ENCODE measurements at places on chromosomes 13 and 19.

GRCh38 chr13:30466358-30466714 is 600 bp upstream of the HMGB1 start:
- DNase-seq, result no peak

DNA sequence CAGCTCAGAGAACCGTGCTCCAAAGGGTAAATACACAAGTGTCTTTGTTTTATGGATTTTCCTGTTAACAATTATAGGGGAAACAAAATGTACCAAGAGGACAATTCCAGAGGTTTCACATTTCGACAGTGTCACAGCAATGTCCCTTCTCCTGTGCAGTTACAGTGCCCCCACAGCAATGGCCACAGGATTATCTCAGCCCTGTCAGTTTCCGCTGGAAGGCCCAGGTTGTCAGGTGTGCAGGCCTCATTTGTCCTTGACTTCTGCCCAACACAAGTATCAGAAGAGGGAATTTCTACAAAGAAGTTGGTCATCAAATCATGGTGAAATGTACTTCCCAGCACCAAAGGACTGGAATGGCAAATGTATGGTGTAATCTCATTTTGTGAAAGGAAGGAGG is 11.2 kb upstream of the N4BP2L2 start:
- no peak for DNase-seq

DNA sequence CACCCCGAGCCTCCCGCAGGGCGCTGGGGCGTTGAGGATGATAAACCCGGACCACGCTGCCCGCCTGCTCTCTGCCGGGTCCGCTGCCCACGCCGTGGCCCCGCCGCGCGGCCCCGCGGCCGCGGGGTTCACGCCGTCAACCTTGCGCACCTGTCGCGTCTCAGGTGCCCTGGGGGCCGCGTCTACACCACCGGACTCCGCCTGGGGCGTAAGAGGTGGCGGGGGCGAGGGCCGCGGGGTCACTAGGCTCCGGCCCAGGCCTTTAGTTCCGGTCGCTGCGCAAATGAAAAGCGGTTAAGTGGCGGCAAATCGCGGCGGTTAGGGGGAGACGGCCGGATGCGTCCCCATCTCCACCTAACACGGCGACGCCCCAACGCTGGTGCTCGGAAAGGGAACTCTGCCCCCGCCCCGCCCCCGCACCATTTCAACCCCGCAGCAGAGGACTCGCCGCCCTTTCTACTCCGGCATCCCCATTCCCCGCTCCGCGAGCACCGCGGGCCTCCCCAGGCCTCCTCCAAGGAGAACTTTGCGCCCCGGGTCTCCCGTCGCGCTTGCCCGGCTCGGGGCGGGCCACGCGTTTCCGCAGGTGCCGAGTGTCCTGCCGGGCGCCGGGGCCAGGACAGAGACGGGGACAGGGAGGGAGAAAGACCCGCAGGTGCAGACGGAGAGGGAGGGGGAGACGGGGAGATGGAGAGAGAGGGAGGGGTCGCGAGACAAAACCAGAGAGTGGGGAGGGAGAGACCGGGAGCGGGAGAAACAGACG is 4.3 kb downstream of the ONECUT3 start:
- no peak for DNase-seq

GRCh38 chr19:13689085-13689484 is 75.2 kb upstream of the MRI1 start:
- peak; percentile 4 for DNase-seq

DNA sequence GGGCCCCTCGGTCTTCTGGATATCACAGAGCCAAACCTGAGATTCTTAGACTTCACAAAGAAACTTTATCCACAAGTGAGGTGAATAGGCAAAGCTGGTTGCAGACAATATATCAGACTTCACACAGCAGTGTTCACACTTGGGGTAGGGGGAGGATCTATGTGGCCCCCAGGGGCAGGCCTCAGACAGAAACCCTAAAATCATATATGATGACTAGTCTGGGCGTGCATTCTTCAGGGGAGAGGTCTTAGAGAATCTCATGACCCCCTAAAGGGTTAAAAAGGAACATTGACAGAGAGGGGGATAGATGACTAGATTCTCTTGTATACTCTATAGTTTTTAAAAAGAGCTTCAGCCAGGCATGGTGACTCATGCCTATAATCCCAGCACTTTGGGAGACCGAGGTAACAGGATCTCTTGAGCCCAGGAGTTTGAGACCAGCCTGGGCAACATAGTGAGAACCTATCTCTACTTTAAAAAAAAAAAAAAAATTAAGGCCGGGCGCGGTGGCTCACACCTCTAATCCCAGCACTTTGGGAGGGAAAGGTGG is 2.8 kb downstream of the TYROBP start:
- DNase-seq, result no peak

DNA sequence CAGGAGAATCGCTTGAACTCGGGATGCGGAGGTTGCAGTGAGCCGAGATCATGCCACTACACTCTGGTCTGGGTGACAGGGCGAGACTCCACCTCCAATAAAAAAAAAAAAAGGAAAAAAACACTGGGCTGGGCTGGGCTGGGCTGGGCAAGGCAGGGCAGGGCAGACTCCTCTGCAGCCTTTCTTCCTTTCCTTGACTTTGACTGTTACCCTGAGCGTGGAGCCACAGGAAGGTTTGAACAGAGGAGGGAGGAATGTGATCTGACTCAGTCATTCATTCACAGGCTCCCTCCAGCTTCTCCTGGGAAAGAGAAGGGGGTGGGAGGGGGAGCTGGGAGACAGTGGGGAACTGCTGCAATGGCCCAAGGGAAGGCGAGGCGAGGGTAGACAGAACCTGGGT is 2.7 kb upstream of the ACTN4 start:
- no peak for DNase-seq

DNA sequence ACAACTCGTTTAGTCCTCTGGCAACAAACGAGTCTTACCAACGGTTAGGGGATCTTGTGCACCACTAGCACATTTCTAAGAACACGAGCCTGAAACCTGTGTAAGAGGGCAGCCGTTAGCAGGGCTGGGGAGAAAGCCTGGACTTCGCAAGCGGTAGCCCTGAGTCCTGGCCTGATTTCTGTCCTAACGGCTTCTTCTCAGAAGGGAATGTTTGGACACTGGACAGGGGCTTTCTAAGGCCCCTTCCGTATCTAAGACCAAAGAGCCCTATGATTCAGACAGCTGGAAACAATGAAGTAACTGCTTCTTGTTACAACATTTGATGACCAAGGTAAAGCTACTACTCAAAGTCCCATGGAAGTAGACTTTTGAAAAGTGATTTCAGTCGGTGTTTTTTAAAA is 2.2 kb downstream of the ANKRD10 start:
- no peak for DNase-seq

DNA sequence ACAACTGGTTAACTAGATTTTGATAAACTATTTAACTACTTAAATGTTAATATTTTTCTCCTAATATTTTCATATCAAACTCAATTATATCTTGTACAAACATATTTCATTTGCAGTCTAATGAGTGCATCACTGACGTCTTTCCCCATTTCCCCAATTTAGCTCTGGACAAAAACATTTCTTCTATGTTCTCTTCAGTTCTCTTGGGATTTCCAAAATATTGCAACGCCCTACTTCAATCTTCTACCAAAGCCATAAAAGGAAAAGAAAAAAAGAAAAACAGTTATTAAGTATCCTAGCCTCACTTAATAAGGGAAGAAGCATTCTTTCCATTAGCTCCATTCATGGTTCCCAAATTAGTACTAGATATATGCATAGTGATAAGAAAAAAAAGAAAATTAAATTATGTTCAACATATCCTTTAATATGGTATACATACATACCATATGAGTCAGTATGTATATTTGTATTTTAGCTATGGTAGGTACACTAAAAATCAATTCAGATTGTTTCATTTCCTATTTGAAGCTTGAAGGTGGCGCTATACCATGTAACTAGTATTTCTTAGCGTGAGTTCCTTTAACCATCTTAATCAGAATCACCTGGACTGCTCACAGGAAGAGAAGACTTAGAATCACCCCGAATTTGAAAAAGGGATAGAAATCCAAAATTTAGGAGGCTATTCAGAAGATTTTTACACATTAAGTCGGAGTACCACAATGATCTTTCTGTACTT is 9.9 kb downstream of the FBXL3 start:
- DNase-seq, result no peak

GRCh38 chr19:38369584-38369983 is 4.8 kb upstream of the PSMD8 start:
- DNase-seq, result no peak

- no peak for DNase-seq
Measured at GRCh38 chr13:75541287-75541686, 3.6 kb upstream of the COMMD6 start.

DNA sequence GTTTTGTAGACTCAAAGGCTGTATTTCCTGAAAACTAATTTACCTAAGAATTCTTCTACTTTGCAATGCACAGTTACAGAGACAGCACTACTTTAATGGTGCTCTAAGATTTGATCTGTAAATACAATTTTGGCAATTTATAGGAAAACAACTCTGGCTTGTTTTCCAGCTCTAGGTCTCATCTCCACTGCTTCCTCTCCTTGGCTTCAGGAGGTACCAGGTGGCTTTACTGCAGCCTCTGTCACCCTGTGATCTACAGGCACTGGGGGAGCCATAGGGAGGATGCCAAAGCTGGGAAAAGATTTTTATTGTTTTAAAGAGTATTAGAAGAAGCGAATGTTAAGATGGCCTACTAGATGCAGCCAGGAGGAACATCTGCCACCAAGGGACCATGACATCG is 1563.6 kb downstream of the OLFM4 start:
- DNase-seq, result no peak

DNA sequence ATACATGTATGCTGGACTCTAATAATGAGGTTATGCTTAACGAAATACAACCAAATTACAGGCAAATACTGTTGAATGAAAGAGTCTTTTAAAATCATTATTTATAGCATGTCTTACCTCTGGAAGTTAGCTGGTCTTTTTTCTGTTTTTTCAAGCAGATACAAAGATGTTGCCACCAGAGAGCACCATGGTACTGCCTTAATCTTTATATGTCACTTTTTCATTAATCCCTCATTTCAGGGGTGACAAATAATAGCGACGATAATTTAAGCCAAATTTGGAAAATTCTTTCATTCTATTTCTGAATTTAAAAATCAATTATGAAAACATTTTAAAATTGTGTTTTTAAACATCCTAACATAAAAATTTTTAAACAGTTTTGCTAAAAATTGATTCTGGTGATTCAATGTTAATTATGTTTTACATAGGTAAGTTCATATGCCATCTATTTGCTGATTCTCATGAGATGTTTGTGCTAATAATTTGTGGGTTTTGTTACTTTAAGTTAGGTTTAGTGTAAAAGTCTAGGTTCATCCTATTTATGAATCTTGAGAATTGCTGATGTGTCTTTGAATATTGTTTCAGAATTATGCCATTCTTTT is 379.3 kb upstream of the SGCG start:
- no peak for DNase-seq

GRCh38 chr19:45601115-45601514 is 897 bp downstream of the GPR4 start:
- no peak for DNase-seq

DNA sequence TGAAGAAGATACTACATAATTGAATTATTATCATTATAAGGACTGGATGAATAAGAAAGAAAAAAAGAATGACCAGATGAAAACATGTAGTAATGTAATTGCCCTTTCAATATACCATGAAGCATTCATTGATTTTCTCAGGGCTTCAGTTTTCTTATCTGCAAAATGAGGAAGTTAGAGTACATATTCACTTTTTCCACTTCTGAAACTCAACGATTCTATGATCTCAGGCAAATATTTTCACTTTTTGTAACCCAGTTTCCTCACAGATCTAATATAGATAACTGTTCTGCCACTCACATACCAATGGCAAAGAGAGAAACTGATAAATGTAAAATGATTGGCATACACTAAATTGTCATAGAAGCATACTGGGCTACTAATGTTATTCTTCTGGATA is 856.6 kb upstream of the KLHL1 start:
- no peak for DNase-seq

DNA sequence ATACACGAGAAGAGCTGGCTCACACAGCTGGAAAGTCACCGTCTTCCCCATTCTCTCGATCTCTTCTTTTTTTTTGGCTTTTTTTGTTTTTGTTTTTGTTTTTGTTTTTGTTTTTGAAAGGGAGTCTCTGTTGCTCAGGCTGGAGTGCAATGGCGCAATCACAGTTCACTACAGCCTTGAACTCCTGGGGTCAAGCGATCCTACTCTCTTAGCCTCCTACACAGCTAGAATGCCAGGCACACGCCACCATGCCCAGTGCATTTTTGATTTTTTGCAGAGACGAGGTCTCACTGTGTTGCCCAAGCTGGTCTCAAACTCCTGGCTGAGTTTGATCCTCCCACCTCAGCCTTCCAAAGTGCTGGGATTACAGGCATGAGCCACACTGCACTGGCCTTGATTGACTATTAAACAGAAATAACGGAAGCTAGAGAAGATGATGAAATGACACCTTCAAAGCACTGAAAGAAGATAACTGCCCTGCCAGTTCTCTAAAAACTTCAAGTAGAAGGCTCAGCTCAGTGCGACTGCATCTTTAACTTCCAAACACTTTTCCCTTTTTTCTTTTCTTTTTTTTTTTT is 4.0 kb downstream of the FXYD3 start:
- no peak for DNase-seq

DNA sequence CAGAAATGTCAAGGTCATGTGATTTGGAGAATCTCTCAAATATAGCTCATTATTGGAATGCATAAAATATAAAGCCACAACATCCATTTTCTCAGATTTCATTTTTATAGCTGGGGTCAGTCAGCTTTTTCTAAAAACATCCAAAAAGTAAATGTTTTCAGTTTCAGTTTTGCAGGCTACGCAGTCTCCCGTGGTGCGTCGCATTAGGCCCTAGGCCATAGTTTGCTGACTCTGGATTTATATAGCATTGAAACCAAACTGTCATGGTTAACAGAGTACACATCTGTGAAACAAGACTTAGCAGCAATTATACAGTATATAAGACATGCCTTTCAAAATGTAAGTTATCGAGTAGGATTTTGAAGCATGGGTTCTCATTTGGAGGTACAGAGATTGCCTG is 140.0 kb downstream of the IRS2 start:
- DNase-seq, result no peak

GRCh38 chr19:18865973-18866799 is 29.8 kb downstream of the CERS1 start:
- peak; percentile 49 for DNase-seq

- DNase-seq, result no peak
Measured at GRCh38 chr13:92297971-92298942, 899.8 kb downstream of the GPC5 start.

- DNase-seq, result no peak
Measured at GRCh38 chr19:3781603-3782002, 4.6 kb downstream of the MATK start.

DNA sequence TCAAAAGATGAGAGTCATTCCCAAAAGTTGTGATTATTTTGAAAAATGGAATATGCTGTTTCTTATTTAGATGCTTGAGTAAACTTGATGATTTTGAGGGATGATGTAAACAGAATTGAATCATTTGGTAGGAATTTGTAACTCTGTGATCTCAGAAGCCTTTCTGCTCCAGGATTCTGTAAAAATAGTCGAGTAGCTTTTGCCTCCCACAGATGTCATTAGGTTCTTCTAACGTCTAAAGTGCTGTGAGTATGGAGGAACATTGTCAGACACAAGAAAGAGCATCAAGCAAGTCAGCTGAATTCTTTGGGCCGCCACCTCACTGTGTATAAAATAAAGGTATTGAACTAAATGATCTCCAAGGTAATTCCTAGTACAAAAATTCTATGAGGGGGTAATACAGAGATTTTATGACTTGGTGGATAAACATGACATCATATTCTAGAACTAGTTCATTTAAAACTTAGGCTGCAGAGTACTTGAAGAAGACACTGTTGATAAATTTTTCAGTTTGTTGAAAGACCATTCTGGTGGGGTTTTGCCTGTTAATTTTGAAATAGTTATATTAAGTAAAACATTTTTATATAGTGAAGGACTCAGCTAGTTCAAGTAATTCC is 1.4 kb upstream of the GPR183 start:
- no peak for DNase-seq
